ENCODE measurements at places on chromosomes 6 and 20.

DNA sequence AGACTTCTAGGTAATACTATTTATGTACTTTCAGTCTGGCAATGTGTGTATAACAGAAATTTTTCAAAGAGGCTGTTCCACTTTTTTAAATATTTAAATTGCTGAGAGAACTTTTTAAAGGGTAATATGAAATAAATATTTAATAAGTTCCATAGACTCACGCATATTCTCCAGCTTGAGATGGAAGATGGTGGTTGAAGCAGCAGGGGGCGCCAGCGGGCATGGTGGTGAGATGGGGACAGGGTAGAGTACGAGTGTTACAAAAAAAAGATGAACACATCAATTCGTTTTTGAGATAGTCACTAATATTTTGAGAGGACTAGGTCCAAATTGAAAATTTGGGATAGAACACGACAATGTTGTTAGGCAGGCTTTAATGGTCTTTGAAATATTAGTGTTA lies 68.4 kb downstream of the RSPO3 start:
- no peak for DNase-seq

DNA sequence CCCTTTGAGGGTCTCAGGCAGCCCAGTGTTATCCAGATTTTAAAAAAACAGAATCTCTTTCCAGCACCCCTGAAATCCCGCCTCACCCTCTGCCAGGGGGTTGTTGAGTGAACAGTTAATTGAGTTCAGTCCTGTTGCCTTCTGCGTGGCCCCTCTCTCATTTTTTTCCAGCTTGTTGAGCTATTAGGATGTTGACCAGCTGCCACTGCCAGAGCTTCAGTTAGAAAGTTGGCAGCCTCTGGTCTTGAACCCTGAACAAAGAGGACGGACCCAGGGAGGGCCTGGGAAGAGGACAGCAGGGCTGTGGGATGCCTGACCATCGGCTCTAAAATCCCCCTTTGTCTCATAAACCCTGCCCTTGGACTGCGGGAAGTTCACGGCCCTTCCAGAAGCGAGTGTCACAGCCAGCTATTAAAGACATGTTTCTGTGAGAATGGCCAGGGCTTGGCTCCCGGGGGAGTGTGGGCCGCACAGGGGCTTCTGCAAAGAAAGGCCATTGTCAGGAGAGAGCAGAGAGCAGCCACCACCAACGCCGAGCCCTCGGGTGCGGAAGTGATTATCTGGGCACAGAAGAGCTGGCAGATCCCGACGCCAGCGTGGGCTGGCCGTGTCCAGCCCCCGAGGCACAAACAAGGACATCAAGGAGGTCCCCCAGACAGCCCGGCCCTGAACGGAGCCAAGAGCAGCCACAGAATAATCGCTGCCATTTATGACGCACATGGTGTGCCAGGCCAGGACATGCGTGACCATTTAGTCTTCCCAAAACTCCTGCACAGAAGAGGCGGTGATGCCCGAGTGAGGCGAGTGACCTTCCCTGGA lies 189.0 kb downstream of the ANKRD60 start:
- no peak for DNase-seq

- peak; percentile 35 for DNase-seq
Observed at GRCh38 chr6:138278326-138278725, 60.0 kb upstream of the PBOV1 start.

GRCh38 chr20:10812759-10813327 lies 139.0 kb upstream of the JAG1 start:
- DNase-seq: no peak

GRCh38 chr20:62879275-62880146 lies 17.9 kb upstream of the TCFL5 start:
- DNase-seq: no peak

DNA sequence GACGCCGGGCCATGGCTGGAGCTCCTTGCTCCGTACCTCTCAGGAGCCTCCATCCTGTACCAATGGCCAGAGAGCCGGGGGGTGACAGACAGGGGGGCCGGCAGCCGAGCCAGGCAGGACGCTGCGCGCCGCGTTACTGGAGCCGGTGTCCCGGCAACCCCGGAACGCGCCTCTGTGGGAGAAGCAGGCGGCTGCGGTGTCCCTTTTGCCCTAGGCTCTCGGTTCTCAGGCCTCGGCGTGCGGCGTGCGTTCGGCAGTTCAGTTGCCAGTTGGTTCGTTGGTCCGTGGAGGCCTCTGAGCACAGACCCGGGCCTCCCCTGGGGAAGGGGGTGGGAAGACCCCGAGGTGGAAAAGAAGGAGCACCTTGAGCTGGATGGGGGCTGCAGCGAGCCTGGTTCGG lies at the start of gene SPATS1:
SPATS1 (plus strand) TSS at position 162 of the 400 bp plus-strand sequence. CDS start 446 bp downstream, outside the sequence.
- no peak for DNase-seq

- no peak for DNase-seq
Observed at GRCh38 chr6:1415416-1416063, 26.2 kb downstream of the FOXF2 start.

DNA sequence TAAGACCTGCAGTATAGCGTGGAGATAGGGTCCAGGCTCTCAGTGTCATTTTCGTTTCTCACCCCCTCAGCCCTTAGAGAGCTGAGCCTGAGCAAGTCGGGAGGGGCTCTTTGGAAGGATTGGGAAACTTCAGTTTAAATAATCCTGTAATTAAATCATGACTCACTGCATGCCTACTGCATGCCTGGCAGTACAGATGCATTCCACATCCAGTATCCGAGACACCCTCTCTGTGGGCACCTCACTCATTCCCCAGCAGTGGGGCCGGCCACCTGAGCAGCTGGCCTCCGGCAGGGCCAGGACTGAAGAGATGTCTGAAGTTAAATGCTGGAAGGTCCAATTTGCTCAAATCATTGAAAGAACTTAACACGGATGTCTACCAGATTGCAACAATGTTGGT lies 316.6 kb downstream of the THBS2 start:
- no peak for DNase-seq

DNA sequence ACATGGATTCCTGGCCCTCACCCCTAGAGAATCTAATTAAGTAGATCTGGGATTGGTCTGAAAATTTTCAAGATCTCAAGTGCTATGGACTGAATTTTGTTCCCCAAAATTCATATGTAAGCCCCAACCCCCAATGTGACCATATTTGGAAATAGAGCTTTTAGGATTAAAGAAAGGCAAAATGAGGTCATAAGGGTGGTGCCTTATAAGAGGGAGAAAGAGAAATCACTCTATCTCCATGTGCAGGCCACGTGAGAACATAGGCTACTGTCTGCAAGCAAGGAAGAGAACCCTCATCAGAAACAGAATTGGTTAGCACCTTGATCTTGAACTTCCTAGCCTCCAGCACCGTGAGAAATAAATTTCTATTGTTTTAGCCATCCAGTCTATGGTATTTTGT lies 8.5 kb upstream of the DSE start:
- DNase-seq: no peak

GRCh38 chr6:147156218-147156617 lies 48.0 kb upstream of the STXBP5 start:
- no peak for DNase-seq

GRCh38 chr6:14383393-14384174 lies 266.0 kb downstream of the CD83 start:
- no peak for DNase-seq

DNA sequence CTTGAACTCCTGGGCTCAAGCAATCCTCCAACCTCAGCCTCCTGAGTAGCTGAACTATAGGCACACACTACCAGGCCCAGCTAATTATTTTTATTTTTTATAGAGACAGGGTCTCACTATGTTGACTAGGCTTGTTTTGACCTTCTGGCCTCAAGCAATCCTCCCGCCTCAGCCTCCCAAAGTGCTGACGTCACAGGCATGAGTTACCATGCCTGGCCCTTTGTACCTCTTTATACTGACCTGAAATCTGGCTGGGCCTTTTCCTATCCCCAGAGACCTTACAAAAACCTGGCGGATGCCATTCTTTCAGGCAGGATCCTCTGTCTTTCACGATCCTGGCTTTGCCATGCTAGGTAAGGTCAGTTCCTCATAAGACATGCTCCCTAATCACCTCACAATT lies 11.5 kb downstream of the WFDC3 start:
- DNase-seq: no peak

DNA sequence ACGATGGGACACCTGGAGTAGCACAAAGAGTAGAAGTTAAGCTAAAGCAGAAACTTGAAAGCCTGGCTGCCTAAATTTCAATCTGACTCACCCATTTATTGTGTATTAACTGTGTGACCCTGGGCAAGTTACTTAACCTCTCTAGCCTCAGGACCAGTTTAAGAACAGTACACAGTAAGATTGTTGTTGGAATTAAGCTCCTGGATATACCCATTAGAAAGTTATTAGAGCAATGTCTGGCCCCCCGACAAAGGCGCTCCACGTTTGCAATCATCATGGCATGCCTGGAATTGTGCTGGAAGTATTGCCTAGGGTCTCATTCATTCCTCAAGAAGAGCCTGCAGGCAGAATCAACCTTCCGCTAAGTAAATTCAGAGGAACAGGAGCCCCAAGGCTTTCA lies 1.4 kb downstream of the SDC4 start:
- DNase-seq: no peak

DNA sequence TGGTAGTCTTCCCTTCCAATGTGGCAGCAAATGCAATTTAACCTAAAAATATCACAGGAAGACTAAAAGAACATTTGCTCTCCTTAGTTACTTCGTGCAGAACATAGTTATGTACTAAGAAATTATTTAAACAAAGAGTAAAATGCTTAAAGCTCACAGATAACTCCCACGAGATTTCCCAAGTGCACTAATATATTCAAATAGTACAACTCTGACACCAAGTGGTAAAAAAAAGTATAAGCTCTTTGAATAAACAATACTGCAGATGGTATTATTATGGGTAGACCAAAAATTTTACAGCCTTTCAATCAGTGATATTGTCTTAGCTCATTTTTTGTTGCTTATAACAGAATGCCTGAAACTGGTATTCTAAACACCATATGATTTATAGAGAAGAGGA lies 52.8 kb upstream of the FILIP1 start:
- no peak for DNase-seq

GRCh38 chr20:9886227-9886626 lies 47.4 kb upstream of the PAK5 start:
- DNase-seq: no peak

GRCh38 chr6:125611573-125612344 lies 137.7 kb upstream of the HEY2 start:
- DNase-seq: peak; percentile 71

DNA sequence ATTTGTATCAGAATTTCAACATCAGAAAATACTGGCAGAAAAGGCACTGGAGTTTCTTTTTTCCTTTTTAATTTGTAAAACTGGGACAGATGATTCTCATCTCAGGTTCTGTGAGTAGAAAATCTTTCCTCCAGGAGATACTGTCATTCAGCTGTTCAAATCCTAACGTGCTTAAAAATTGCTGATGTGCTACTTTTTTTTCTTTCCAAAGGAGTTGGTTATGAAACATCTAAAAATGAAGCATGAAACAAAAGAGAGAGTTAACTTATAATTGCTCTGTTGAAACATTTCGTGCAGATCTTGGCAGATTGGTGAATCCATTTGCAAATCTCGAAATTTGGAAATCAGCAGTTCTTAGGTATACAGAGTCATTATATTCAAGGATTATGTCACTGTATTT lies 622.6 kb downstream of the RNF144B start:
- DNase-seq: no peak

DNA sequence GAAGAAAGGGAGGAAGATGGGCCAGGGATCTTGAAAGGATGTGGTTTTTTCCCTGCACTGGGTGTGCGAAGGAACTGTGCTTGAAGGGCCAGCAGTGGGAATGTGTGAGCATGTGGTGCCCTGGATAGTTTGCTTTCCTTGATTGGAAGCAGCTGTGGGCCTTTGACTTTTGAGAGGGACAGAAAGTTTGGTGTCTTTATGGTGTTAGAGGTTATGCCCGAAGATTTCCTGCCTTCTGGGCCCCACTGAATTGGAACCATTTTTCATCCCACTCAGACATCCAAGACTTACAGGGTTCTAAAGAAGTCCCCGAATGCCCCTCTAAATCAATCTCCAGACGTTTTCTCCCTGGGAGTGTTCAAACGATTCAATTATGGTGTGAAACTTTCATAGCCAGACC lies 23.5 kb upstream of the EDN3 start:
- DNase-seq: no peak

DNA sequence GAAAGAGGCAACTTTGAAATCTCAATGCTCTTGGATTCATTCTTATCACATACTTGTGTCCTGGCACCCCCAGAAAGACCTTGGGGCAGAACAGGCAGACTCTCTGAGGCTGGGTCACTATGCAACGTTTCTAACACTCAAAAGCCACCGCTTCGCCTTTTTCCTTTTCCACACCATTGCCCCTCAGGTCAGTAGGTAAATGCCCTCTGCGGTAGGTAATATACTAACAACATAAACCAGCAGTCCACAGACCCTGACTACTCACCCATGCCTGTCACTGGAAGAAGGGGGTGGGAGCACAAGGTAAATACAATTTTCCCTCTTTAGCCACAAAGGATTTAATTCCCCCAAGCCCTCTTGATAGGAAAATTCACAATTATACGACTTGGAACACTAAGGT lies 6.5 kb upstream of the SPTLC3 start:
- no peak for DNase-seq

DNA sequence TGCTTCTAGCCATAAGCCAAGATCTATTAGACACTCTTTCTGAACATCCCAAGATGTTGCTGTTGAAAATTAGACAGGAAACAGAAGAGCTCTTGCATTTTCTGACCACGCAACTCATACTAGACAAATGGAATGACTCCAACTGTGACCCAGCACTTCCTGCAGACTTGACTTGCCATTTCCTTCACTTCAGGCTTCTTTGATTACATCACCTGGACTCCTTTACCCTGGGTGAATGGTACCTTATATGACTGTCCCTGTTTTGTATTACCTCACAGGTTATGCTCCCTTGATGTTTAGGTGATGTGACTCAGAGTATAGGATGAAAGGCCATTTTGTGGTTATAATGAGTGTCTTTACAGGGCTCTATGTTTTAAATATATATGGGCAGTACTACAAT lies 236.1 kb downstream of the BMP2 start:
- no peak for DNase-seq

DNA sequence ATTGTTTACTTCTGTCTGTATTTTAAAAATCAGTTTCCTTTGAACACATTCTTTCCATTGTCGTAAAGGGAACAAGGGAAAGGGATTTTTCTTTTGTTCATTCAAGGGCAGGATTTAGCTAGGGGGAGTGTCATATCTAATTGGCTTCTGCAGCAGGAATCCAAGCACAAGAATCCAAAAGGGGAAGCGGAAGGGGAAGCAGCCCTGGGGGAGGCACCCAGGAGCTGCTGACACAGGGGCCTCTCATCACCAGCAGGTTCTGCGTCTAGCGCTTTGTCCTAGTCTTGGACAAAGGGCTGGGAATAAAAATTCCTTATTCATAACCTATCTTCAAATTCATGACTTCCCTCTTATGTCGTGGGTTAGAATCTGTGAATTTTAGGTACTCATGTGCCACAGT lies 13.7 kb downstream of the RIPK1 start:
- DNase-seq: no peak

- DNase-seq: no peak
Observed at GRCh38 chr6:42355416-42355815, 96.3 kb downstream of the TRERF1 start.

- DNase-seq: no peak
Observed at GRCh38 chr20:19026121-19026878, 186.1 kb upstream of the SLC24A3 start.

DNA sequence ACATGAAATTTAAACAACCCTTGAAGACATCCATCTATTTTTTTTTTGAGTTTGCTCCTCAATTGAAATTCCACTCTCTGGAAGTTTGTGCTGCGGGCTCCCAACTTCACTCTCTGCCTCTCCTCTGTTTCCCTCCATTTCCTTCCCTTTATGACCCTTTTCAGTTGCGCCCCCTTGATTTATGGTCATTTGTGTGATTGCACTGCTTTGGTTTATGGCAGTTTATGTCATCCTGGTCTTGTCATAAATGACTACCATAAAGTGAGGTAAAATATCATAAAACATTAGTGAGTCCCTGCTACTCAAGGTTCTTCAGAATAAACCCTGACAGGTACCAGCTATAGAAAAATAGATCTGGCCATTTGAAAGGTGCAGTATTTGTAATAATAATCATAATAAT lies 348.3 kb upstream of the ZFP64 start:
- no peak for DNase-seq
